Epithelial cell of alveolus of lung (primary cell): ENCODE measurements at places on chromosomes 4 and X. TPM values are rescaled to one million over a fixed set of nuclear protein-coding genes. Genes with fewer than 3 reads are reported as not detected.

The BEX1 gene
- 0.96 and 13.6 TPM in 2 replicates for total RNA-seq

The CXCL6 gene
- 48.4 and 374 TPM in 2 replicates for total RNA-seq

The CACNA1F gene
- total RNA-seq: not detected in 2 replicates

The GABRG1 gene
- total RNA-seq: not detected in 2 replicates

The RXFP1 gene
- not detected in 2 replicates for total RNA-seq

The UGT2B10 gene
- total RNA-seq: not detected in 2 replicates

The DDIT4L gene
- 0.26 and 0.40 TPM in 2 replicates for total RNA-seq

The MAGEB17 gene
- total RNA-seq: 0.08 TPM in 1 of 2 replicates, not detected in the other

The LRRC66 gene
- 0.13 and 0.80 TPM in 2 replicates for total RNA-seq

The CPZ gene
- total RNA-seq: 0.91 and 8.3 TPM in 2 replicates

The SSX4 gene
- not detected in 2 replicates for total RNA-seq

The TNMD gene
- total RNA-seq: not detected in 2 replicates

The PABPC5 gene
- 1.2 and 5.9 TPM in 2 replicates for total RNA-seq

The NR3C2 gene
- 0.24 and 1.3 TPM in 2 replicates for total RNA-seq
